ENCODE measurements at places on chromosomes 7 and 10.

DNA sequence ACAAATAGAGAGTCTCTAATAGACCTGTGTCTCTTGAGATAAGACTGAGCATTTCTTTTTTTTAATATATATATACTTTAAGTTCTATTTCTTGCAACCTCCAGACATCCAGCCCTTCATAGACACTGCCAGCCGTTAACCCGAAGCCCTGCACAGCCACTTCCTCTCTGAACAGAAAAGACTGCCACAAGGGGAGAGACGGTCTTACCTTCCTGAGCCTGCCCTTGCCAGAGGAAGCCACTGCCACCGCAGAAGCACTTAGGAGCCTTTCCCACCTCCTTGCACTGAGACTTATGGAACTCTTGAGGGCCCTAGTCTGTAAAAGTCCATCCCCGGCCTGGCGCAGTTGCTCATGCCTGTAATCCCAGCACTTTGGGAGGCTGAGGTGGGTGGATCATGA, 31.8 kb upstream of the PRSS1 start:
- no peak for DNase-seq

GRCh38 chr7:39602351-39602750, 21.0 kb upstream of the RALA start:
- DNase-seq: no peak

GRCh38 chr10:117214401-117214800, 17.1 kb downstream of the KCNK18 start:
- DNase-seq: peak; percentile 6

- DNase-seq: no peak
Observed at GRCh38 chr7:47743965-47744591, 162.2 kb upstream of the TNS3 start.

All from AG10803 (cell line).